Germinal center (tissue), 1 donor: ENCODE measurements at places on chromosomes 12 and 14.

DNA sequence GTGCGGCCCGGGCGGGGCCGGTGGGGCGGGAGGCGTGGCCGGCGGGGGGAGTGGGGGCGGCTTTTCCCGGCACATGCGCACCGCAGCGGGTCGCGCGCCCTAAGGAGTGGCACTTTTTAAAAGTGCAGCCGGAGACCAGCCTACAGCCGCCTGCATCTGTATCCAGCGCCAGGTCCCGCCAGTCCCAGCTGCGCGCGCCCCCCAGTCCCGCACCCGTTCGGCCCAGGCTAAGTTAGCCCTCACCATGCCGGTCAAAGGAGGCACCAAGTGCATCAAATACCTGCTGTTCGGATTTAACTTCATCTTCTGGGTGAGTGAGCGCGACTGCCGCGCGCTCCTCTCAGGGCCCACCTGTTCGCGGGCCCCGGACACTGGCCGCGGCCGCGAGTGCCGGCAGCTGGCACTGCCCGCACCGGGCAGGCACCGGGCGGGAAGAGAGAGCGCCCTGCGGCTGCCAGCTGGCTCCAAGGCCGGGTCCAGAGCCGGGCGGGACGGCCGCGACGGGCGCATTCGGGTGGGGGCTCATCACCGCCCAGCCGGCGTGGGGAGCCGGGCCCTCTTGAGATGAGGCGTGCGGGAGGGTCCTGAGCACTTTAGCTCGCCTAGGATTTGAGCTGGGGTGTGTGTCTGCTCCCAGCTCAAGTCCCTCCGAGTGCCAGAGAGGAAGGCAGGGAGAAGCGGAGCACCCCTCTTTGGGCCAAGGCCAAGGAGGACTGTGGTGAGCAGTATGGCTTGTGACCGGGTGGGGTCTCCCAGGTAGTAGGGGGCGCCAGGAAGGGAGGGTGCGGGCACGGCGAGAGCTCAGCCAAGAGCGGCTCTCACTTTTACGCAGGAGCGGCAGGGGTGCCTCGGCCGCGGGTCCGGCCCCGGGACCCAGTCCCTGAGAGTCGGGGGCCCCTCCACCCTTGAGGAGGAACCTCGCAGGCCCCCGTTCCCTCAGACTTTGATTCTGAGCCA, at the start of gene CD9:
Gene CD9 (plus strand): TSS at position 145 of the 957 bp plus-strand sequence. CDS start 100 bp downstream, at position 245.
- peak; percentile 78 for DNase-seq

DNA sequence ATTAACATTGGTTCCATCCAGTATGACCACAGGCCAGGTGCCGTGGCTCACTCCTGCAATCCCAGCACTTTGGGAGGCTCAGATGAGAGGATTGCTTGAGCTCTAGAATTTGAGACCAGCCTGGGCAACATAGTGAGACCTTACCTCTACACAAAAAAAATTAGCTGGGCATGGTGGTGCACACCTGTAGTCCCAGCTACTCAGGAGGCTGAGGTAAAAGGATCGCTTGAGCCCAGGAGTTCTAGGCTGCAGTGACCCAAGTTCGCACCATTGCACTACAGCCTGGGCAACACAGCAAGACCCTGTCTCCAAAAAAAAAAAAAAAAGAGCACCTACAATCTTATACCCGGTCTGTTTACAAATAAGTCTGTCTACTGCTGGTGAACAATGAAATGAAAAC, 9.9 kb downstream of the LTA4H start:
- DNase-seq = no peak

DNA sequence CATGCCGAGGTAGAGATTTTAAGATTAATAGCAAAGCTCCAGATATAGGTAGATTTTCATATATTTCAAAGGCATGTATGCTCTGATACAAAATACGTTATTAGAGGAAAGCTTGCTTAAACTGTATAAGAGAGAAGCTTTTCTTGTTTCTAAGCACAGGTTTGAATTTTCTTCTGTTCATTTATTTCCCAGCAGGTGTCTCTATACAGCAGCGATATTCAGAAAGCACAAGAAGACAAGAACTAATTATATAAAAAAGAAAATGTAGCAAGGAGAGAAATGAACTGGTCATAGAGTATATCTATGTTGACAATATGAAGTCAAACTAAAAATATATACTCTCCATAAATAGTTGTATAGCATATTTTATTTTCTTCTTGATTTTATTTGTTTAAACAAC, 307.4 kb upstream of the NOVA1 start:
- no peak for DNase-seq

GRCh38 chr14:73437206-73437605, 21.1 kb downstream of the NUMB start:
- no peak for DNase-seq

- no peak for DNase-seq
Measured at GRCh38 chr12:16984484-16984883, 378.5 kb upstream of the LMO3 start.

DNA sequence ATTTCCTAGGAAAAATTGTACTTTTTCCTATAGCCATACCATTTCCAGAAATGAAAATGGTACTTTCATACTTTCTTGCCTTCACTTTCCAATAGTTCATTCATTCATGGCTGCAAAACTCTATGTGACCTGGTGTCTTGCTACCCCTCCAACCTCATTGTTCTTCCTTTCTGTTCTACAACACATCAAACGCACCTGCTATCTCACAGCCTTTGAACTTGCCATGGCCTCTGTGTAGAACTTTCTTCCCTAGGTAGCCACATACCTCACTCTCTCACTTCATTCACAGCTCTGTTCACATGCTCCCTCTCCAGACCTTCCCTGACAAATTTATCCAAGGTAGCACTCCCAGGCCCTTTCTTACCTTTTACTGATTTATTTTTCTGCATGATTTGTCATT, 149.2 kb downstream of the DUSP6 start:
- DNase-seq = no peak
